ENCODE measurements at places on chromosomes 13 and 19.

GRCh38 chr13:91722267-91722884 is 324.0 kb downstream of the GPC5 start:
- DNase-seq: no peak

DNA sequence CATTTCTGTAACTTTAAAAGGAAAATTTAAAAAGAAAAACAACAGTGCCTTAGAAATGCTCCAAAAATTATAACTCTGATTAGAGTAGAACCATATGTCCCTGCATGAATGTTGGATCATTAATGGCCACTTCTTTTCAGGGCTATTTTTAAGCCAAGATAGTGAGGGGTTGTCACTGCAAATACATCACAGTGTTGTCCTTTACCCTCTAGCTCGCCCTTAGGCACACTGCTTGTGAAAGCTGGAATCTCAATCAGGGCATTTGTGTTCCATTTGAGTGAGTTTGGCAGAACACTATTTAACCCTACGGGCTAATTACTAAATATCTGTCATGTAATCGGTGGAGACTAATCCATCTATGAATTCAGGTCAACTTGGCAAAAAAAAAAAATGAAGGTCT is 212.2 kb downstream of the NHLRC3 start:
- DNase-seq: no peak

DNA sequence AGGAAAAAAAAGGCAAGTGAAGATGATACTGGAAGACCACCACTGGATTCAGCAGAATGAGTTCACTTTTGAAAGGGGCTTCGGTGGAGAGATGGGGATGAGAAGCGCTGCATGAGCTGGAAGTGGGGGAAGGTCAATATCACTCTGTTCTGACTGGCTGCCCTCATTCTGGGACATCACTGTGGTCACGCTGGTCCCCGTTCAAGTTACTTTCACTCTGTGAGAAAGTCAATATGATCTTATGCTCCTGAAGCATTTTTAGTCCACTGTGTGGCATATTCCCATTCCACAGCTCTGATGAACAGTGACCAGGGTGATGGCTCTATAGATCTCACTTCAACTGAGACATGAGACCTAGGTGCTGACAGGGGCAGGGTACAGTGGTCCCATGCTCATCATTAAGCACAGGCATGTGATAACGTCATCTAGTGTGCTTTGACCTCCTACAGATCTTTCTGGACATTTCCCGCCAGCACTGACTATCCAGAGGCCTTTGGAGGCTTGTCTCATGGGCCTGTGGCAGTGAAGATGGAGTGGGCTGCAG is 40.2 kb upstream of the GPR183 start:
- no peak for DNase-seq

GRCh38 chr13:68047889-68048288 is 817.8 kb upstream of the PCDH9 start:
- no peak for DNase-seq

DNA sequence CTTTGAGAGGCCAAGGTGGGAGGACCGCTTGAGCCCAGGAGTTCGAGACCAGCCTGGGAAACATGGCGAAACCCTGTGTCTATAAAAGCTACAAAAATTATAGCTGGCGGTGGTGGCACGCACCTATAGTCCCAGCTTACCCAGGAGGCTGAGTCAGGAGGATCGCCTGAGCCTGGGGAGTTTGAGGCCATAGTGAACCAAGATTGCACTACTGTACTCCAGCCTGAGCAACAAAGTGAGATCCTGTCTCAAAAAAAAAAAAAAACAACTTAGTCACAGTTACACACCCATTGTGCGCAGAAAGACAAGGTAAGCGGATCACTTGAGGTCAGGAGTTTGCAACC is 728 bp upstream of the DENND1C start:
- DNase-seq: no peak

DNA sequence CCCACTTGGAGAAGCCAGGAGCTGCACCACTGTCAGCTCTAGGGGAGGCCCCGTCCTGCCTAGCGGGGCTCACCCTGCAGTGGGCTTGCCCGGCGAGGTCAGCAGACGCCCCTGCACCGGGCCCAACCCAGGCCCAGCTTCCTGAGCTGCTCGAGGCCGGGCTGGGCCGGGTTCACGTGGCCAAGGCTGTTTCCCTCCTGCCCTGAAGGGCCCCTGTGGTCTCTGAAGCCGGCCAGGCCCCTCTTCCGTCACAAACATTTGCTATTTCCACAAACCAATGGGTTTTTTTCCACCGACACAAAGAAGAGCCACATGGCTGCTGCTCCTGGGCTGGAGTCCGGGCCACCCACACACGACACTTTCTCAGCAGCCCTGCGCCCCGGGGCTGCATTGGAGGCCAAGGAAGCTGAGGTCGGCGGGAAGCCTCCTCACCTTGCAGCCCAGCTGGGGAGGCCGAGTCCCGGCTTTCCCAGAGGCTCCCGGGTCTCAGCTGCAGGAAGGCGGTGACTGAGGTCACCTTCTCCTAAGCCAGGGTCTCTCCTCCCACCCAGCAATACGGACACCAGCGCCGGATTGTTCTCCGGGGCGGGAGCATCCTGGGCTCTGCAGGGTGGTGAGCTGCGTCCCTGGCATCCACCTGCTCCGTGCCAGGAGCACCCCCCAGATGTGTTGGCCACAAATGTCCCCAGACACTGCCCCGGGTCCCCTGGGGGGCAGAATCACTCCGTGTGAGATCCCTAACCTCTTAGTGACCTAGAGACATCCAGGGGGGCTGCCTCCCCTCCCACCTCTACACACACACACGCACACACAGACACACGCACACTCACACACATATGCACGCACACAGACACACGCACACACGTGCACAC is 80.5 kb downstream of the GADD45B start:
- no peak for DNase-seq

GRCh38 chr13:73940098-73940497 is 194.1 kb downstream of the KLF12 start:
- no peak for DNase-seq

DNA sequence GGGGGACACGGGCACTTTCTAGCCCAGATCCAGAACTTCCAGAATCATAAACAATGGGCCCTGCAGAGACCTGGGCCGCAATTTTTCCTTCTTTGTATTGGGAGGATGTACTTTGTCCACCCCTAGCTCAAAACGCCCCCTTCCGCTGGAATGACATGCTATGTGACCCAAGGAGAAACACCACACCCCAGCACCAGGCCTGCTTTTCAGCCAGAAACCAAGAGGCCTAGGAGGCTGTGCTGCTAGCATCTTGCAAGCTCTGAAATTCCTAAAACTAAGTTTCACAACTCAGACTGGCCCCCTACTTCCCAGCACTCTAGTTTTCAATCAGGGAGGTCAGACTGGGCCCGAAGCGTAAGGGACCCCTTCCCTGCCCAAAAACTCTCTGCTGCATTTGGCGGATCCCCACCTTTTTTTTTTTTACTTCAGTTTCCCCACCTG is 538 bp downstream of the LSM4 start:
- DNase-seq: no peak

DNA sequence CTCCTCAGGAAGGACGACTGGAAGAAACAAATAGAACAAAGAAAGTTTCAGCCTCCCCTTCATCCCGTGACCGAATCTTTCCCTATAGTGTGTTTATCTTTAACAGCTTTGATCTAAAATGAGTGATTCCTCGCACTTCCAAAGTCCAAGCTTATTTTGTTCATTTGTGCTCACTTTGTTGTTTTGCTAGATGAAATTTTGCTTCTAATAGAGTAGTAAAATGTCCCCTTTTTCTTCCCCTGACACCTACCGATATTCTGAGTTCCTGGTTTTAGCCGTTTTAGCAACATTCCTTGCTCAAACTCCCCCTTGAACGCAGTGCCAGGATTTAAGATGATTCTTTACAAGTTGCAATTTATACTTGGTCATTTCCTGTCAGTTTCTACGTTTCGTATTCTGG is 204.2 kb downstream of the FGF9 start:
- DNase-seq: no peak

GRCh38 chr19:54532528-54532927 is 29.9 kb downstream of the LAIR2 start:
- DNase-seq: no peak

DNA sequence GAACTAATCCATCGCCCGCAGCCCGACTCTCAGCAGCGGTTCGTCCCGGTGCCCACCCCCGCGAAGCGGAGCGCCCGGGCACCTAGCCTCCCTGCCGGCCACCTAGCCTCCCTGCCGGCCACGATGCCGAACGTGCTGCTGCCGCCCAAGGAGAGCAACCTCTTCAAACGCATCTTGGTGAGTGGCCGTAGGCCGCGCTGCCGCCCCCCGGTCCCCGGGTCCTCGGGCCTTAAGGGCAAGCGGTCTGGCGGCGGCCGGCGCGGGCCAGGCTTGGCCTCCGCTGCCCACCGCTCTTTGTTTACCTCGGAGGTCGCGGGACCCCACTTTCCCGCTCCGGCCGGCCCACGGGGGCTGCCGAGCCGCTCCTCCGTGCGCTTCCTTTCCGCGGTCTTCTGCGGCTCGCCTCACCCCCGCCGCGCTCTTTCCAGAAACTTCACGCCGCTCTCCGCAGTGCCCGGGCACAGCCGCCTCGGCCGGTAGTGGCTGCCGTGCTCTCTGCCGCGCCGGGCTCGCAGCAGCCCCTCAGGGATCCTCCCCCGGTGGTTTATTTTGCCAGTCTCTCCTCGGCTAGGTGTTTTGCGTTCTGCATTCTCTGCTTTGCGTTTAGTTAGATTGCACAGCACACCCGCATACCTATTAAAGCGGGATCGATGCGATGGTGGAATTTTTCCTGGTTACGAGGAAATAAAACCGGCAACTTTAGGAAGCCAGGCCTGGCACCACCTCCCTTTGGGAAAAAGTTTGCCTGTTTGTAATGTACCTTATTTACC is 524 bp downstream of the NAA16 start:
- peak; percentile 15 for DNase-seq

- no peak for DNase-seq
Observed at GRCh38 chr13:48655291-48655690, 1.6 kb downstream of the CYSLTR2 start.

- DNase-seq: peak; percentile 74
Observed at GRCh38 chr19:13172346-13173138, 22.3 kb downstream of the IER2 start.

DNA sequence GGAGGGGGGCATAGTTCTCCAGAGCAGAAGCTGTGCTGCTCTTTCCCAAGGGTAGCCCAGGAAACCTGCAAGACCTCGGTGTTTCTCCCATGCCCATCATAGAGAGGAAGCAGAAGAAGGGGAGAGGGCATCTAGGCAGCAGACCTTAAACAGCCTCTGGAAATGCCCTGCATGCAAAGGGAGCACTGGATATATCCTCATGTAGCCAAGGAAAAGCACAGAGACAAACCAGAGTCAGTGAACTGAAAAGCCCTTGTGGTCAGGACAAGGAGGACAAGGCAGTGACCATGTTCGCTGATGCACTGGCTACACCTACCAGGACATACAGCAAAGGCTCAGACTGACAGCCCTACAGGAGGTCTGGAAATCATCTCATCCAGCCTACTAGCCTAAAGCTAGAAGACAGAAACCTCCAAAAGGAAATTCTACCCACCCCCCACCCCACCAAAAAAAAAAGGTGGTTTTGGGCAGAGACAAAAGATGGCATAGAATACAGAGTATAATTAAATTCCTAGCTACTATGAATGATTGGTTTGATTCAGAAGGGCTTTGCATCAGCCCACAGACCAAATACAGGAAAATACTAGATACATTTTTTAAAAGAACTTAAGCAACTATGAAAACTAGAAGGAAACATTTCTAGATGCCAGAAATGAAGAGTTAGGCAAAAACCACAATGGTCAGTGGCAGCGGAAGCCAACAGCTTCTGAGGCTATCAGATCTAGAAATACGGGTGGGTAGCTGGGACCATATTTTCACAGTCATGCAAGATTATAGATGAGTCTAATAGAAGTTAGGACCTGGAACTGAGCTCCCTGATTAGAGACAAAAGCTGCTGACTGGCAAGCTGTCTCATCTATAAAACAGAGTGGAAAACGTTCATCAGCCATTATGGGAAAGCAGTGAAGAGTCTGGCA is 4.4 kb upstream of the TBC1D4 start:
- no peak for DNase-seq

GRCh38 chr13:34901572-34901971 is 40.5 kb upstream of the NBEA start:
- DNase-seq: no peak

GRCh38 chr19:40571831-40572495 is 4.7 kb upstream of the SHKBP1 start:
- no peak for DNase-seq

DNA sequence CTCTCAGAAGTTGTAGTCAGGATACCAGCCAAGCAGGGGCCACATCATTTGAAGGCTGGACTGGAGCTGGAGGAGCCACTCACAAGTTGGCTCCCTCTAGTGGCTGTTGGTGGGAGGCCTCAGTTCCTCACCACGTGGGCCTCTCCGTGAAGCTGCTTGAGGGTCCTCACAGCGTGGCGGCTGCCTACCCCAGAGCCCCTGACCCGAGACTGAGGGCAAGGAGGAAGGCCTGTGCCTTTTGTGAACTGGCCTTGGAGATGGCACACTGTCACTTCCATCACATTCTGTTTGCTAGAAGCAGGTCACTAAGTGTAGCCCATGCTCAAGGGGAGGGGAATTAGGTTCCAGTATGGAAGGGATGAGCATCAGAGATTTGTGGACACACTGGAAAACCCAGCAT is 14.6 kb downstream of the GNA11 start:
- DNase-seq: peak; percentile 45

- DNase-seq: no peak
Observed at GRCh38 chr19:12946092-12946721, 545 bp downstream of the RAD23A start.

DNA sequence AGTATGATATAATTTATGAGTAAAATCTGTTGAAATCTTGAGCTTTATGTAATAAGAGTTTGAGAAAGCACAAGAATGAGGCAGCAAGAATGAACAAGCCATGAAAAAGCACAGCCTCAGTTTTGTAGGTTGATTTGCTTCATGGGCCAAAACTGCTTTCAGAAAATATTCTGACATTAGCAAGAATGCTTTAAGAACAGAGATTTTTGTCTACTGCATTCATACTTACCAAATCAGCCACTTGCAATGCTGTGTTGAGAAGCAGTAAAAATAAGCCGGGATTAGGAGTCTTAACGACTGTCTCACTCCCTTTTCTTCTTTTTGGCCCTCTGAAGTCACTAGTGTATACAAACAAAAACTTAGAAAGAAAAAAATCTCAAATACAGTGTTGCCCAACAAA is 114.5 kb downstream of the POSTN start:
- DNase-seq: no peak

- DNase-seq: no peak
Observed at GRCh38 chr19:45794627-45795026, 2.0 kb upstream of the DMWD start.

GRCh38 chr19:41369769-41370168 is 5.8 kb upstream of the B9D2 start:
- no peak for DNase-seq

Data from activated naive CD8-positive, alpha-beta T cell treated with anti-CD3 and anti-CD28 coated beads, Interleukin-2, amount 50 U/mL, for 16 hours (primary cell).